Activated naive CD8-positive, alpha-beta T cell treated with anti-CD3 and anti-CD28 coated beads for 36 hours (primary cell): ENCODE measurements at places on chromosomes 6 and 20. TPM values are rescaled to one million over a fixed set of nuclear protein-coding genes. Genes with fewer than 3 reads are reported as not detected.
A peak's percentile ranks its signal among the peaks of the same experiment; 100 is the strongest.

SMLR1 gene
- not detected for total RNA-seq

ELOVL4 gene
- total RNA-seq: 1.7 TPM

DNA sequence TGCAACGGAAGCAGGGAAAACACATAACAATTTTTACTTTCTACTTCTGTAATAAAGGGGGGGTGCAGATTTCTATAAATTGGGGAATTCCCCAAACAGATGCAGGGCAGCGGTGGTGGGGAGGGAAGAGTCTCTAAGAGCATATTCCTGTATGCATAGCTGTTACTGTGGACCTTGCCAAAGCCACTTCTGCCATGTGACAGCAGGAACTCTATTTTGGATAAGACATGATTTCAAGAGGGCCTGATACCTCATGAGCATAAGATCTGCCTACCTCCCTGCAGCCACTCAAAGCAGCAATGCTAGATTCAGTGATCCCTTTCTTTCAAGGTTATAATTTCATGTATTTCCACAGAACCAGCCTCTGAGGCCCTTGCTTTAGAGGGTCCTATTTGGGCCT, 86.2 kb upstream of the CNKSR3 start:
- DNase-seq: no peak

DNA sequence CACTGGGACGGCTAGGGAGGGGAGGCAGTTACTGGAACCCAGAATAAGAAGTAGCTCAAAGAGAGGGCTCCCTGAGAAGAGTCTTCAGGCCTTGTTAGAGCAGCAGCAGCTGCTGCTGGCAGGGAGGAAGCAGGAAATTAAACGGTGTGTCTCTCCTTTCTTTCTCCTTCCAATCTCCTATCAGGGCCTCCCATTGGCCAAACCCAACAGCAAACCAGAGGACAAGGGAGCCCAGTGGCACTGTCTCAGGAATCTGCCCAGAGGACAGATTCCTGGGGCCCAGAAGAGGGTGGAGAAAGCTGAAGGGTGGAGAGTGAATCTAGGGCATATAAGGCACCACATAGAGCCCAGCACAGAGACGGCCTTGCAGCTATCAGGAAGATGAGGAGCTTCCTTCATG, 10.2 kb downstream of the BTN3A1 start:
- DNase-seq: no peak

OARD1 gene
- total RNA-seq: 44.2 TPM

SDC4 gene
- total RNA-seq: 24.6 TPM

MTFR2 gene
- total RNA-seq: 30.0 TPM

- DNase-seq: no peak
Observed at GRCh38 chr6:7115543-7116231, 7.9 kb downstream of the RREB1 start.

COL10A1 gene
- total RNA-seq: not detected

GRCh38 chr20:19232997-19233794, 20.8 kb downstream of the SLC24A3 start:
- DNase-seq: no peak

GRCh38 chr6:109059571-109060021, 35.0 kb downstream of the SESN1 start:
- DNase-seq: no peak

- no peak for DNase-seq
Observed at GRCh38 chr6:7697820-7698623, 27.9 kb upstream of the BMP6 start.

SLC35A1 gene
- total RNA-seq: 7.9 TPM

GJA1 gene
- total RNA-seq: 0.06 TPM

CSTF1 gene
- 66.4 TPM for total RNA-seq

ENPP5 gene
- 0.33 TPM for total RNA-seq

DNA sequence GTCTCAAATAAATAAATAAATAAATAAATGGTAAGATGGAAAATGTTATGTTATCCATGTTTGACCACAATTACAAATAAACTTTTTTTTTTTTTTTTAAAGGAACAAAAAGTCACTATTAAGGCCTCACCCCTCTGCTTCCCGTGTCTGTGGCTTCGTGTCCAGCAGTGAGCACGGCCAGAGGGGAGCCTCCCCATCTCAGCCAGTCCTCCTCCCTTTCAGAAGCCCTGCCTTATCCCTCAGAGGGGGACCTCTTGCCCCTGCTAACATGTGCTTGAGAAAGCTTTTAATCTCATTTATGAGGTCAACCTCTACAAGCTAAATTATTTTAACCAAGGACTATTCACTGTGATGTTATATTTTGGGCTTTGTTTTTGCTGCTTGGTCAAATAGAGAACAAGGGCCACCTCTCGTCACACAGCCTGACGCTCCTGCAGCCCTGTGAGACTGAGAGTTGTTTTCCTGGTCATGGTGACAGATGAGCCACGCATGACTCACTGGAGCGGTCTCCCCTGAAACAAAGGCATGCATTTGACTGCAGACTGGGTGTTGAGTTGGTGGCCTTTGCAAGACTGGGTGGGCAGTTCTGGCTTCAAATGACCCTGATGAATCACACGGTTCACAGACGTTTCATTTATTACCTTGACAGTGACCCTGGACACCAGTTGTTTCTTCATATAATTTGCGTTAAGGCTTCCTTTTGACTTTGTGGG, 131.8 kb downstream of the TIAM2 start:
- DNase-seq: peak; percentile 53

DNA sequence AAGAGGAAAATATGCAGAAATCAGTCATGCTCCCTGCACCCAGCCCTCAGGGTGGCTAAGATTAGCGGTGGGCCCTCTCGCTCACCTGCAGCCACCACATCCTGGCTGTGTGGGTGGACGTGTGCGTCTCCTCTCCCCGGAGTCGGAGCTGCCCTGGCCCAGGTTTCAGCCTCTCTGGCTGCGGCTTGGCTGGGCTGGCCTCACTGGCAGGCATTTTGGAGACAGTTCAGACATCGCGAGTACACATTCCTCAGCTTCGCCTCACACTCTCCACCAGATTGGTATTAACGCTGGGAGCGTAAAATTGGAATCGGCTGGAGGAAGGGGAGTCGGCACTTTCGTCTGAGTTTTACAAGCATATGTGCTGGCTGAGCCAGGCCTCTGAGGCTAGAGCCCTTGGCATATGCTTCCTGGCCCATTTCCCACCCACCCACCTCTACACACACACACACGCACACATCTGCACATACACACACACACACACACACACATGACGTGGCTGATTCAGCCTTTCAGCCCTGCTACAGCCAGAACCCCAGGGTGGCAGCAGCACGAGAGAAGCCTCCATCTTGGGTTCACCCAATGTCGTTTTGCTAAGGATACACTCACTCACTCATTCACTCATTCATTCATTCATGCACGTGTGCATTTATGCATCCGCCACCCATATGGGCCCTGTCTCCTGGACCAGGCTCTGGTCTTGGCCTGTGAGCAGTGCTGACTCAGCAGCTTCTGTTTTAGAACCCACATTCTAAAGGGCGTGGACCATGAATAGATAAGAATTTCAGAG, 42.9 kb downstream of the BCAS4 start:
- DNase-seq: peak; percentile 47

STMND1 gene
- total RNA-seq: not detected

GRCh38 chr20:21353236-21353635, 44.1 kb downstream of the NKX2-4 start:
- DNase-seq: no peak

DNA sequence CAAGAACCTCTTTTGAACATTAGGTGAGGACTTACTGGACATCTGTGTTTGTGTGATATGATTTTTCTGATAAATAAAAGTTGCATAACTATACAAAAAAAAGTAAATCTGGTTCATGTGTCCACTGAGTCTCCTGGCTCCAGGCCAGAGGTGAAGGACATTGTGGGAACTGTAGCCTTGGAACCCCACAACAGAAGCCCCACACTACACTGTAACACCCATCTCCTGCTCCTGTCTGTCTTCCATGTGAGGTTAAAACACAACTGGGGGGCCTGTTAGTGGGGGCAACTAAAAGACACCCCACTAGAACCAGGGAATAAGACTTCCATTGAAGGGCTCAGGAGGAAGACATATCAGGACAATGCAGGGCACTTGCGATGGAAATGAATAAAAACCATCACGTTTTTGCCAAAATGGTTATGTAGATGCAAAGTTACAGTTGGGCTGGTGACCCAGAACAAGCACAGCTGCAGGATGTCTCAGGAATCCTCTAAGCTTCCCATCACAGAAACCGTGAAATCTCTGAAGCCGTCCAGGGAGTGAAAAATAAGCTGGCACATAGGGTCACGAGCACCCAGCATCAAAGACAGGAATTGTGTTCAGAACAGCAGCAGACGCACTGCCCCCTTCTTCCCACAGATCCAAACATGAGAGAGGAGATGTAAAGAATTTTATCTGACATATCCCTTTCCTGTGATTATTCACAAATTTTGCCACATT, 36.7 kb upstream of the PCSK2 start:
- no peak for DNase-seq

GRCh38 chr6:34190504-34191122, 44.7 kb upstream of the GRM4 start:
- DNase-seq: no peak

JAG1 gene
- total RNA-seq: 0.19 TPM

NOX3 gene
- not detected for total RNA-seq

- DNase-seq: no peak
Observed at GRCh38 chr6:28280595-28281287, 631 bp upstream of the PGBD1 start.

GRCh38 chr6:475314-475713, 83.8 kb downstream of the IRF4 start:
- no peak for DNase-seq

- no peak for DNase-seq
Observed at GRCh38 chr20:41261260-41261659, 56.3 kb downstream of the ZHX3 start.

DNA sequence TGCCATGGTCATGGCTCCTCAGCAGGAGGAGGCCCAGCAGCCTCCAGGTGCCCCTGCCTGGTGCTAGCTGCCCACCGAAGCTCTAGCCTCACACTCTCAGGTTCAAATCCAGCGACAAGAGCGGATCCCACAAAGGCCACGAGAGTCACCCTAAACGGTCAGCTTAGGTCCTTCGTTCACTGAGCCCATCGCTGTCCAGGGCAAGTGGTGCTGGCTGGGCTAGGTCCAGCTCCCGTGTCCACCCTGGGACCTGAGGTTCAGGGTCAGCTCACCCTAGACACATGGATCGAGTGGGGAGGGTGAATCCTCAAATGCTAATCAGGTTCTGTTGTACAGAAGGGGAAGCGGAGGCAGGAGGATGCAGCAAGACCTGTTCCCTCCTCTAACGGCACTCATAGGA, 171.9 kb upstream of the SULF2 start:
- DNase-seq: no peak

- no peak for DNase-seq
Observed at GRCh38 chr6:140068801-140069200, 694.4 kb upstream of the CITED2 start.

- no peak for DNase-seq
Observed at GRCh38 chr6:112935402-112936078, 588.4 kb downstream of the RFPL4B start.

- no peak for DNase-seq
Observed at GRCh38 chr20:38663660-38664059, 60.6 kb upstream of the SLC32A1 start.

- DNase-seq: no peak
Observed at GRCh38 chr6:10307476-10307875, 107.4 kb downstream of the TFAP2A start.

- DNase-seq: no peak
Observed at GRCh38 chr6:164296411-164296810, 881.9 kb downstream of the QKI start.

GRCh38 chr20:53917145-53918019, 153.0 kb downstream of the BCAS1 start:
- no peak for DNase-seq

DNA sequence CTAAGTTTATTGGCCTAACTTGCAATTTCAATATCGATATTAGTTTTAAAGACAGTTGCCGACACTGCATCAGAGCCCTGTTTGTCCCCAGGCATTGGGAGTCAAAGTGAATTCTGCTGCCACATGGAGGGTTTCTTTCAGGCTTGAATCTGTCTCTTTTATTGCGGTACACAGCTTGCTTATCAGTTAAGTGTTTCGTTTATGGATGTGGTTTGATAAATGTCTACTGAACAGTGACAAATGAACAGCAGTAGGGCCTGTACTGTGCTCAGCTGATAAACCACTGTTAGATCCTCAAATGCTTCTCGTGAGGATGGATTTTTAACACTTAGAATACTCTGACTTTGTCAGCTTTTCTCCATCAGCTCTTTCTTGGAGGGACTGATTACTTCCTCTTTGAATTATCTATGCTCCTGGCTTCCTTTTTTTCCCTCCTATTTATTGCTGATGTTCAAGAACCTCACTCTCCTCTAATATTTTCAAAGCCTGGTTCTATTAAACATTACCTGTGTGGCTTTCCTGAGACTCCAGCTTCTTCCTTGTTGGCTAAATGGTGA, 240.8 kb downstream of the PLCB1 start:
- no peak for DNase-seq

GRCh38 chr6:30325150-30325872, 1.4 kb upstream of the TRIM39 start:
- peak; percentile 87 for DNase-seq

DNA sequence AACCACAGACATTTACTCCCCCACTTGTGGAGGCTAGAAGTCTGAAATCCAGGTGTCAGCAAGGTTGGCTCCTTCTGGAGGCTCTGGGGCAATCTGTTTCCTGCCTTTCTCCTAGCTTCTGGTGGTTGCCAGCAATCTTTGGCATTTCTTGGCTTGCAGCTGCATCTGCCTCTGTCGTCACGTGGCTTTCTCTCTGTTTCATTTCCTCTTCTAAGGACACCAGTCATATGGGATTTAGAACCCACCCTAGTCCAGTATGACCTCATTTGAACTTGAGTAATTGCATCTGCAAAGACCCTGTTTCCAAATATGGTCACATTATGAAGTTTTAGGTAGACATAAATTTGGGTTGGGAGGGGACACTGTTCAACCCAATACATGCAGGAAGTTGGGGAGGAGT, 56.2 kb upstream of the EPB41L1 start:
- no peak for DNase-seq

DNA sequence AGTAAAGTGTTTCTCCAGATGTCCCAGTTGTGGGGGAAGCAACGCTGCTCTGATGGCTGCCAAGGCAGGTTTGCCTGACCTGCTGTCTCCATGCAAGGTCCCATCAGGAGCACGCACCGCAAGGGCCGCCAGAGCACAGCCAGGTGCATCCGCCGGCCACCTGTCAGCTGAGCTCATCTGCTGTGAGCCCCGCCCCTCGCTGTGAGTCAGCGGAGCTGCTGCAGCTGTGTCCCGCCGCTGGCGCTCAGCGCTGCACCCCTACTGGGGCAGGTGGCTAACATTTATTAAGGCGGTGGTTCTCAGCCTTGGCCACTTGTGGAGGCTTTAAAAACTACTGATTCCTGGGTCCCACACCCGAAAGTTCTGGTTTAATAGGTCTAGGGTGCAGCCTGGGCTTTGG, 225.7 kb downstream of the UST start:
- DNase-seq: peak; percentile 51

- DNase-seq: no peak
Observed at GRCh38 chr20:51042657-51043247, 19.8 kb upstream of the KCNG1 start.

SOX18 gene
- total RNA-seq: not detected

GRCh38 chr6:47743744-47744143, 38.1 kb upstream of the OPN5 start:
- no peak for DNase-seq
